ENCODE measurements at places on chromosomes 6 and 20. TPM values are rescaled to one million over a fixed set of nuclear protein-coding genes. Genes with fewer than 3 reads are reported as not detected.

The NKAPL gene
- total RNA-seq: not detected

The NXT1 gene
- total RNA-seq: 74.5 TPM

The SLC25A27 gene
- total RNA-seq: 1.0 TPM

The OR2W1 gene
- not detected for total RNA-seq

The HLA-DRA gene
- not detected for total RNA-seq

Data from A549 treated with DMSO at 1 μM for 4 hours (cell line).